Psoas muscle (tissue), 8 donors: ENCODE measurements at places on chromosomes 1 and 21. TPM values are rescaled to one million over a fixed set of nuclear protein-coding genes. Genes with fewer than 3 reads are reported as not detected.

DNA sequence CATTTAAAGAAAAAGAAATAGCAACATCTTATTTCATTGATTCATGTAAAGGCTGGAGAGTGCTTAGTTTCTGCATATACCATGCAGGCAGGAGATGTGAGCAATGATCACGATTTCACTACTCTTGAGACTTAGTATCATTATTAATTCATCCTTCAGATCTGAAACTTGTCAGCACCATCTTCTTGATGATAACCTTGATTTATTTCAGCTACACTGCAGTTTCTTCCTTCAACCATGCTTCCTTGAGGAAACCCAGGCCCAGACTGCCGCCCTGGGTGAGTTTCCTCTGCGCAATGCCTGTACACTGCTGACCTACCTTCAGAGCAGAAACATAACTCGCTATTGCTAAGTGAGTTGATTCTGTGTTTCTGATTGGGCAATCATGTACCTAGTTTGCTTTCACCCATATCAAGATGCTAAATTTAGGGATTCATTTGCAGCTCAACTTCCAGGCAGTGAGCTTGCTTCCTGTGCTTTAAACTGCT lies 13.5 kb upstream of the BCL10 start:
- H3K4me3 ChIP-seq: no peak overlapping the region
- no peaks in the 10 kb centered on the region for H3K27me3 ChIP-seq
- H3K36me3 ChIP-seq: no peaks in the 10 kb centered on the region
- H3K4me1 ChIP-seq: no peaks in the 10 kb centered on the region
- no peak overlapping the region for H3K27ac ChIP-seq

- H3K4me3 ChIP-seq: no peak overlapping the region
- H3K27ac ChIP-seq: no peak overlapping the region
- DNase-seq: no peak
Observed at GRCh38 chr1:216113181-216113580, 310.1 kb downstream of the USH2A start.

DNA sequence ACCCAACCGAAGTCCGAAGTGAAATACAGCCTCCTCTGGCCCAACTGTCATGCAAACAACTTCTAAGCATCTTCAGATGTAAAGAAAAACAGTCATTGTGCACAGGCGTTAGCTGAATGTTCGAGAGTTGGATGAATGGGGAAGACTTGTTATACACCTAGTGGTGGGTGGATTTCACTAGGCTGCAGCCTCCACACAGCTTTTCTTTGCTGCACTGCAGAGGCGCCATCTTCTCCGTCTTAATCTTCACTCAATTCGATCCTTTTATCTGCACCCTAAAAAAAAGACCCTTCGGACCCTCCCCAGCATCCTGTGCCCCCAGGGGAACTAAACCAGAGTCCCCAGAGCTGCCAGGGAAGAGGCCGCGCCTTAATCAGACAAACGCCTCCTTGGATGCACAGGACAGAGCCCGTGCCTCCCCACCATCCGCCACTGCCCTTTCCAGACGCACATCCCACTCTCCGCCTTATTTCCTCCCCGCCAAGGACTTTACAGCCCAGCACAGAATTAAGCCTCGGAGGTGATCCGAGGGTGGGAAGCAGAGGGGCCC lies 1.4 kb downstream of the APP start:
- DNase-seq: peak; percentile 55
- peak overlapping the region; percentile 77 for H3K4me3 ChIP-seq
- peaks cover 4% of the 10 kb centered on the region for H3K4me1 ChIP-seq
- no peaks in the 10 kb centered on the region for H3K27me3 ChIP-seq

DNA sequence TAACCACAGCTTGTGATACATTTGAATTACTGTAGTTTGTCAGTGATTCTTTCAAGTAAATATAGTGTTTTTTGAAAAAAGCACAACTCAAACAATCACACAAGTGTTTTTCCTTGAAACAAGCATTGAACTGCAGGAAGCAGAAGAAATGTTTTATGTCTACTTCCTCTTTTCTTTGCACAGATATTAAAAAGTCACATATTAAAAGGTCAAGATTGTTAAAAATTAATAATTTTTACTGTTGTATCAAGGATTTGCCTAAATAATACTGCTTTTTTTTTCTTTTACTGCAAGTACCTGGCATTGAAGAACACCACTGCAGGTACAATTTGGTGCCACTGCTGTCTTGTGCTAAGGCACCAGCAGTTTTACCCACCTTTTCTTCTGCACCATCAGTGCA lies 214.2 kb upstream of the C1orf105 start:
- H3K4me3 ChIP-seq: no peak overlapping the region
- H3K36me3 ChIP-seq: no peaks in the 10 kb centered on the region
- no peaks in the 10 kb centered on the region for H3K27me3 ChIP-seq
- H3K4me1 ChIP-seq: no peaks in the 10 kb centered on the region
- no peak for DNase-seq

DNA sequence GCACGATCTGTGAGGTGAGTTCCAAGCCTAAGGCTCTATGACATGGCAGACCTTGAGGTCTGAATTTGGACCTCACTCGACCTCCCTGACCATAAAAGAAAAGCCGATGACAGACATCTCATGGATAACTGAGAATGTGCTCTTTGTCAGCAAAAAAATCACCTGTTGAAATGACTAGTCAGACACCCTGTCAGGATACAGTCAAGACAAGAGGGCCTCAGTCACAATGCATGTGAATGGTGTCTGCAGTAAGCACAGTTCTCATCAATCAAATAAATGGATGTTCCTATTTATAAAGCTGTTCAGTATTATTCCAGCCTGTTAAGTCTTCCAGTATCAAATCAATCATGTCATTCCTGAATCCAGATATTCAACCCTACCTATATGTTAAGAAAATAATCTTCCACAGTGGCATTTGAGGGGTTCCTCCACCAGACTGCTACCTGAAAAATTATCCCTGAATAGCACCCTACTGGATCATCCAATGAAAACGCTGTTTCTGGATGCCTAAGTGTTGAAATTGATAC lies 28.6 kb upstream of the EXO1 start:
- H3K27ac ChIP-seq: no peak overlapping the region
- H3K36me3 ChIP-seq: no peaks in the 10 kb centered on the region
- H3K4me3 ChIP-seq: no peak overlapping the region
- H3K27me3 ChIP-seq: peaks cover 3% of the 10 kb centered on the region
- no peak for DNase-seq

DNA sequence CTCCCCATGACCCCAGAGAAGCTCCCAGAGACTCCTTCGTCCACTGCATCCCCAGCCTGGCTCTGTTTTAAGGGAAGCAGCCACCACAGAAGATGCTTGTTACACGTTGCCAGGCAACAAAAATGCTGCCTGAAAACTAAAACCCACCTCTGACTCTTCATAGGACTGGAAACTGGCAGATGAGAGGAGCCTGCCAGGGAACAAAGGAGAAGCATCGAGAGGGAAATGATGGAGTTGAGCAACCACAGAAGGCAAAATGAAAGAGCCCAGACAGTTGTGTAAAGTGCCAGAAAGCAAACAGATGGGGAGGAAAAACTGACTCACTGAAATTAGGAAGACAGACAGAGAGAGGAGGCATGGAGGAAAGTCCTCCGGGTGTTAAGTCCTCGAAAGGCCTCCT lies 118.4 kb downstream of the KCNN3 start:
- H3K27me3 ChIP-seq: no peaks in the 10 kb centered on the region
- no peak overlapping the region for H3K27ac ChIP-seq
- no peak for DNase-seq

DNA sequence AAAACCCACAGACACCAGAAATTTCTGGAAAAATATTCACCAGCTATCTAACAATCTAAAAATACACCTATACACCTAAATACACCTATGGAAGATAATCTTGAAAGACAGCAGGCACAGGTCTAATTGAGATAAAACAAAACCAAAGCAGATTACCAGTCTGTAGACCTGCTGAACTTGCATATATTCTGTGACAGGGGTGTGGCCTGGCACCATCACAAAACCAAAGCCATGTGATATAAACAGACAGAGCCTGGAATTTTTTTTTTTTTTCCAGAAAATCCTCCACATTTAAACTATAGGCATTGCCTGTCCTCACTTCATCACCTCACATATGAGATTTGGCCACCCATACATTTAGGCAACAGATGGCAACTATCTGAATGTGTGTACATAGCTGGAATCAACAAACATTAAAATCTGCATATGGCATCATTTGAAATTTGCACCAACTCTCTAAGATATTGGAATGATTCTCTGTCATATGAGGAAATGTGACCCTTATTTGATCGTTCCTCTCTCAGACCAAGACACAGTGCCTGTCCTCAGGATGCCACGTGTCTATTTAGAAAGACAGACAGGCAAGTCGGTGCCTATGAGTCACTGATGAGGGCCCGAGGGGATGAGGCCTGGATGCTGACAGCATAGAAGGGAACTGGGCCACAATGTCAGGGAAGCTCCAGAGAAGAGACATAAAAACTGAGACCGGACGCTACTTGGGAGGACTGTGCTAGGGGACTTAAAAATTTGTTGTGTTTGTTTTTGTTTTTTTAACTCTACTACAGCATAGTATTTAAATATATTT lies 32.6 kb downstream of the NMNAT2 start:
- no peak overlapping the region for H3K27ac ChIP-seq
- H3K4me3 ChIP-seq: no peak overlapping the region
- no peaks in the 10 kb centered on the region for H3K36me3 ChIP-seq
- no peak for DNase-seq
- H3K27me3 ChIP-seq: no peaks in the 10 kb centered on the region
- no peaks in the 10 kb centered on the region for H3K4me1 ChIP-seq

DNA sequence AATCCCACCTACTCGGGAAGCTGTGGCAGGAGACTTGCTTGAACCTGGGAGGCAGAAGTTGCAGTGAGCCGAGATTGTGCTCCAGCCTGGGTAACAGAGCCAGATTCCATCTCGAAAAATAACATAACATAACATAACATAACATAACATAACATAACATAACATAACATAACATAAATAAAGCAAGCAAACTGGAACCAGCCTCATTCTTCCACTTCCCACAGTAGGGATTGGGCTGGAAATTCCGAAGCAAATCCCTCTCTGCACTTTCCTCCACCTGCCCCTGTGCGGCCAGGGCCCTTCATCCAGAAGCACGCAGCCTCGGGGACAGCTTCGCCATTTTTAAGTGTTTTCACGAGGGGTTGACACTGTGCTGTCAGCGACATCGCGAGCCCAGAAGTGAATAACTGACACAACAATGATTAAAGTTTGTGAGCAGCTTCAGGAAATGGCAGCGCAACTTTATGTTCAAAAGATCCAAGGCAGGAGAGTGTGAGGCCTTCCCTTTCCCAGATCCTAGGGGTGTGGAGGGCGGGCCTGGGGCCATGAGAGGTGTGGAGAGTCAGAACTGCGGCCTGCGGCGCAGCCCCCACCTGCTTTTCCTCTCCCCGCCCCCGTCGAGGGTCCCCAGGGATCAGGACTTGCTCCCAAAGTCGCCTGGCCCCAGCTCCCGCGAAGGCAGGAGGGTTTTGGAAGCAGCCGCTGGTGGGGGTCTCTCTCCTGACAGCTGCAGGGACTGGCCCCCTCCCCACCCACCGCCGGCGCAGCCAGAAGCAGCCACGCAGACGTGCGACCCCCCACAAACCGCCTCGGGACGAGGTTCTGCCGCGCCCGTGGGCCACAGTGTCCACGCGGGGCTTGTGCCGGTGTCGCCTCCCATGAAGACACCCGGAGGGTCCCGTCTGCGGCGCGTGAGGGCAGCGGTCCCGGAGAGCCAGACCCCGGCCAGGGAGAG lies 651 bp upstream of the GABRD start:
- H3K4me1 ChIP-seq: no peaks in the 10 kb centered on the region
- no peaks in the 10 kb centered on the region for H3K36me3 ChIP-seq
- no peak for DNase-seq
- peaks cover 34% of the 10 kb centered on the region for H3K27me3 ChIP-seq

- no peak overlapping the region for H3K4me3 ChIP-seq
- no peaks in the 10 kb centered on the region for H3K4me1 ChIP-seq
- H3K36me3 ChIP-seq: peaks cover 4% of the 10 kb centered on the region
- H3K27me3 ChIP-seq: no peaks in the 10 kb centered on the region
- no peak overlapping the region for H3K27ac ChIP-seq
Observed at GRCh38 chr1:35597870-35598269, 24.8 kb downstream of the TFAP2E start.

GRCh38 chr1:64516803-64517568 lies 47.1 kb downstream of the CACHD1 start:
- H3K36me3 ChIP-seq: no peaks in the 10 kb centered on the region
- DNase-seq: no peak
- H3K4me3 ChIP-seq: no peak overlapping the region
- H3K4me1 ChIP-seq: peaks cover 31% of the 10 kb centered on the region
- no peaks in the 10 kb centered on the region for H3K27me3 ChIP-seq
- no peak overlapping the region for H3K27ac ChIP-seq

- H3K36me3 ChIP-seq: no peaks in the 10 kb centered on the region
- peaks cover 22% of the 10 kb centered on the region for H3K4me1 ChIP-seq
- no peak for DNase-seq
- no peaks in the 10 kb centered on the region for H3K27me3 ChIP-seq
- H3K4me3 ChIP-seq: no peak overlapping the region
Observed at GRCh38 chr1:167987174-167987573, 50.3 kb upstream of the MPC2 start.

Gene USH2A
- not detected for polyA plus RNA-seq

Gene C1orf141
- polyA plus RNA-seq: not detected

Gene HCRTR1
- polyA plus RNA-seq: 0.27 TPM

Gene CCDC185
- not detected for polyA plus RNA-seq

Gene IL20
- not detected for polyA plus RNA-seq
